ENCODE measurements at places on chromosomes 1 and 21. TPM values are rescaled to one million over a fixed set of nuclear protein-coding genes. Genes with fewer than 3 reads are reported as not detected.
A peak's percentile ranks its signal among the peaks of the same experiment; 100 is the strongest.

GRCh38 chr1:41666981-41667631 is 182.6 kb upstream of the EDN2 start:
- no peak overlapping the region for H3K4me3 ChIP-seq
- H3K36me3 ChIP-seq: peaks cover 7% of the 10 kb centered on the region
- no peaks in the 10 kb centered on the region for H3K27me3 ChIP-seq
- H3K27ac ChIP-seq: peak overlapping the region; percentile 46

- H3K27me3 ChIP-seq: peaks cover 3% of the 10 kb centered on the region
- no peaks in the 10 kb centered on the region for H3K4me1 ChIP-seq
- H3K36me3 ChIP-seq: no peaks in the 10 kb centered on the region
- H3K27ac ChIP-seq: no peak overlapping the region
- DNase-seq: no peak
- no peak overlapping the region for H3K4me3 ChIP-seq
Measured at GRCh38 chr1:34199927-34200326, 23.2 kb downstream of the C1orf94 start.

DNA sequence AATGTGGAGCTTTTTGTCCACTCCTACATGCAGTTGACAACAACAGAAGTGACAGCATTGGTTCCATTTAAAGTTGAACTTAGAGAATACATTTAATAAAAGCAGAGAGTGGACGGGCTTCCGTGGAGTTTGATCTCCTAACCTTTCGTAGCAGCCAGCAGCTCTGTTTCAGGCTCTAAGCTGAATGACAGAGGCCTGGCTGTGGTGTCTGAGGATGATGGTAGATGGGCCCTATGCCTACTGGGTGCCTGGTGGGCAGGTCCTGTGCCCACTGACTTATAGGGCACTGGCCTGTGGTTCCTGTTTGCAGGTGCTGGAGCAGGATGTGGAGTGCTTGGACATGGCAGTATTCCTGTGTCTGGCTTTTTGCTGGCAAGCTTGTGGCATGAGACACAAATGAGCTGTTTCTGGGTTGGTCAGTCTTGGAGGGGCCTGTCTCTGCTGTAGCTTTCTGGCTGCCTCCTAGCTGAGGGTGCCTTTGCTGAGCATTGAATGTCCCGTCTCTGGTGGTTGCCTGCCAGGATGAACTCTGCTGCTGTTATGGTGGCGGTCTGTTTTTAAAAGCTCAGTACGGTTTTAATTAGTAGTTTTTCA is 54.6 kb downstream of the PRDM2 start:
- H3K27ac ChIP-seq: peak overlapping the region; percentile 83
- peaks cover 7% of the 10 kb centered on the region for H3K27me3 ChIP-seq

KRTAP21-2 gene
- polyA plus RNA-seq: not detected

DNA sequence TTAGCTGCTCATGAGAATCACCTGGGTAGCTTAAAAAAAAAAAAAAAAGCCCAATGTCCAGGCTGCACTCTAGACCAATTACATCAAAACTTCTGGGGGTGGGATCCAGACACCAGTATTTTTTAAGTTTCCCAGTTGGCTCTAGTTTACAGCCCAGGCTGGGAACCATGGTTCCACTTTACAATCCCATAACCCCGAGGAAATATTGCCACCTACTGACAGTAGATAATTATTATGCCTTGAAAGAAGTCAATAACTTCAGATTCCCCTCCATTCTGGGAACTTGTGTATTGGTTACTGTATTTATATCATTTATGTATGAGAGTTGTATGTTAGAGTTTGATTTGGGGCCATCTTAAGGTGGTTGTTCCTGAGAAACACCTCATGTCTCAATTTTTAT is 100.2 kb downstream of the SPATA46 start:
- H3K4me1 ChIP-seq: no peaks in the 10 kb centered on the region
- DNase-seq: no peak
- no peaks in the 10 kb centered on the region for H3K36me3 ChIP-seq
- H3K27ac ChIP-seq: no peak overlapping the region

NBPF6 gene
- polyA plus RNA-seq: not detected

- H3K27me3 ChIP-seq: peaks cover 2% of the 10 kb centered on the region
- no peaks in the 10 kb centered on the region for H3K4me1 ChIP-seq
- H3K36me3 ChIP-seq: peaks cover 23% of the 10 kb centered on the region
- H3K4me3 ChIP-seq: no peak overlapping the region
- no peak for DNase-seq
Measured at GRCh38 chr1:243315455-243315854, 59.6 kb downstream of the SDCCAG8 start.

CBS gene
- polyA plus RNA-seq: not detected

DNA sequence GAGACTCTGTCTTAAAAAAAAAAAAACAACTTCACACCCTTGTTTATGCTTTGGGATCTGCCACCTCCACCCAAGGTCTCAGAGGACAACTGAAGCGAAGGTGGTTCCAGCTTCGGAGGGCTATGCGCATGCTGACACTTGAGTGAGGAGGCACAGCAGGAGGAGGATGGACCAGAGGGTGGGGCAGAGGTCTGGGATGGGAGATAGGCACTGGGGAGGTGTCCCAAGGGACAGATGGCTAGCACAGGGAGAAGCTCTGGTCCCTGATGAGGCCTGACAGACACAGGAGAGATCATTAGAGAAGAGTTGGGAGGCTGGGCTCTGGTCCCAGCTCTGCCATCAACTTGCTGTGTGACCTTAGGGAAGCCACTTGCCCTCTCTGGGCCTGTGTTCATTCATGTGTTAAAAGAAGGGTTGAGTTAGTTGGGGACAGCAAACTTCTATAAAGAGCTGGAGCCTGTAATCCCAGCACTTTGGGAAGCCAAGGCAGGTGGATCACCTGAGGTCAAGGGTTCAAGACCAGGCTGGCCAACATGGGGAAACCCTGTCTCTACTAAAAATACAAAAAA is 16.8 kb downstream of the E2F2 start:
- no peak overlapping the region for H3K27ac ChIP-seq
- H3K4me3 ChIP-seq: no peak overlapping the region
- H3K4me1 ChIP-seq: no peaks in the 10 kb centered on the region
- no peak for DNase-seq
- no peaks in the 10 kb centered on the region for H3K36me3 ChIP-seq
- H3K27me3 ChIP-seq: no peaks in the 10 kb centered on the region

CNKSR1 gene
- polyA plus RNA-seq: not detected

GRCh38 chr1:15172405-15173259 is 19.1 kb downstream of the TMEM51 start:
- H3K4me3 ChIP-seq: no peak overlapping the region
- peaks cover 3% of the 10 kb centered on the region for H3K27me3 ChIP-seq
- DNase-seq: no peak
- H3K27ac ChIP-seq: no peak overlapping the region
- peaks cover 13% of the 10 kb centered on the region for H3K4me1 ChIP-seq
- no peaks in the 10 kb centered on the region for H3K36me3 ChIP-seq

GNAT2 gene
- not detected for polyA plus RNA-seq

GRCh38 chr1:115907092-115907491 is 66.2 kb upstream of the NHLH2 start:
- no peak for DNase-seq
- no peak overlapping the region for H3K4me3 ChIP-seq
- no peaks in the 10 kb centered on the region for H3K36me3 ChIP-seq
- H3K27me3 ChIP-seq: peaks cover 2% of the 10 kb centered on the region
- H3K4me1 ChIP-seq: no peaks in the 10 kb centered on the region

- H3K27ac ChIP-seq: no peak overlapping the region
- H3K27me3 ChIP-seq: peaks cover 1% of the 10 kb centered on the region
- DNase-seq: no peak
- no peak overlapping the region for H3K4me3 ChIP-seq
- no peaks in the 10 kb centered on the region for H3K4me1 ChIP-seq
Measured at GRCh38 chr1:88327391-88328267, 356.4 kb upstream of the PKN2 start.

DNA sequence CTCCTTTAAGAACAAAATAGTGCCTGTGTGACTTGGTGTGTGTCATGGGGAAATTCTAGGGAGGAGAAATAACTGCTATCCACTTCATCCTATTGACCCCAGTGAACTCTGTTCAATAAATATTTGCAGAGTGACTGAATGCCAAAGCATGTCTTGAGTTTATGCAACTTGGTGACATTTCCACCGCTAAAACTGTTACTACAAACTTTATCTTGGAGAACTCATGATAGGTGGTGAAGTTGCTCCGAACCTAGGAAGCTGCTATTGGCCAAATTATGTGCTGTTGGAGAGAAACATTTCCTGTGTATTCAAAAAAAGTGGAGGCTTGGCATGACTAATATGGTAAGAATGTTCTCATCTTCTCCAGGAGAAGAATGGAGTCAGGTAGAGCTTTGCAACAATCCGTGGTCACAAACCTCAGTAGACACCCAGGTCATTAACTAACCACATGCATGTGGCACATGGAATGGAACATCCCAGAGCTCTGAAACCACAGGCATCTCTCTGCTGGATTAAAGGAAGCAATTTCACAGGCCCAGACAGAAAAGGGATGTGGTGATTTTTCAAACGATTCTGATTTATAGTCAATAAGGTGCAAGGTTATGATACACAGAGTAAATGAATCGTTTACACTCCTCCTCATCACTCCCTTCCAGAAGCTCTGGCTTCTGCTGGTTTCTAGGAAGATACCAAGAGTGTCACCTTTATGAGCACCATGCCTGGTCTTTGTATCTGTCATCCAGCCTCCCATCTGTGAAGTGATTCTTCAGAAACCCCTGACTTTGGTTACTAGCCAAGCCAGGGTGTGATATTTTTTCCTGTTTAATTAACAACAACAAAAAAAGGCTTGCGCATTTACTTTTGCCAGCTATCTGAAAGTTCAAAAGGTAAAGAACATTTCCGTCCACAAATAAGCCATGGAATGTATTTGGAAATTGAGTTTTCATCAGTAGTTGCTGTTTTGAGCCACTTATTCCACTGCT is 361.1 kb downstream of the TGFB2 start:
- no peaks in the 10 kb centered on the region for H3K4me1 ChIP-seq
- no peaks in the 10 kb centered on the region for H3K27me3 ChIP-seq
- no peaks in the 10 kb centered on the region for H3K36me3 ChIP-seq
- no peak overlapping the region for H3K4me3 ChIP-seq
- no peak overlapping the region for H3K27ac ChIP-seq
- DNase-seq: no peak

- H3K4me1 ChIP-seq: peaks cover 43% of the 10 kb centered on the region
- DNase-seq: no peak
- H3K27me3 ChIP-seq: peaks cover 4% of the 10 kb centered on the region
- peak overlapping the region; percentile 96 for H3K27ac ChIP-seq
Measured at GRCh38 chr1:35030756-35031446, 844 bp downstream of the ZMYM6 start.

IVL gene
- polyA plus RNA-seq: not detected

TRABD2B gene
- polyA plus RNA-seq: not detected

ASB17 gene
- polyA plus RNA-seq: not detected

GRCh38 chr1:248871837-248872401 is 13.0 kb upstream of the ZNF692 start:
- peaks cover 46% of the 10 kb centered on the region for H3K4me1 ChIP-seq
- DNase-seq: no peak
- no peaks in the 10 kb centered on the region for H3K36me3 ChIP-seq
- H3K4me3 ChIP-seq: peak overlapping the region; percentile 68
- peak overlapping the region; percentile 67 for H3K27ac ChIP-seq

All from immature natural killer cell (primary cell).